Activated naive CD8-positive, alpha-beta T cell treated with anti-CD3 and anti-CD28 coated beads for 36 hours (primary cell): ENCODE measurements at places on chromosomes 13 and 19.

GRCh38 chr19:1837625-1838105 is 10.6 kb downstream of the REXO1 start:
- DNase-seq: peak; percentile 72

DNA sequence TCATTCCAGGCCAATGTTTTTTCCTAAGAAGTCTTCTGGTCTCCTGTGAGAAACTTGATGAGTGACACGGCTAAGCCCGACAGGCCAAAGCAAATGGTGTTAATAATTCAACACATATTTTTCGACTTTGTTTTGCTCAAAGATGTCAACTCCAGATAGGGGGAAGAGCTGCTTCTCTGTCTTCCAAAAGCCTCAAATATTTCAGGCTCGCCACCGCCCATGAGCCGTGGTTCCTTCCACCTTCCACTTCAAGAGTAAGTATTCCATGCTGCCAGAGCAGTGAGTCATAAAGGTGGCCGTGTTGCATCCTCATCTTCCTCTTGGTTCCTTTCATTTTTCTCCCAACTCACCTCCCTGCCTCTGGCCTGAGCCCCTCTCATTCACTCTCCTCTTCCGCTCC is 272.6 kb downstream of the EFNB2 start:
- DNase-seq: no peak

GRCh38 chr19:32268381-32268780 is 77.0 kb upstream of the ZNF507 start:
- no peak for DNase-seq

DNA sequence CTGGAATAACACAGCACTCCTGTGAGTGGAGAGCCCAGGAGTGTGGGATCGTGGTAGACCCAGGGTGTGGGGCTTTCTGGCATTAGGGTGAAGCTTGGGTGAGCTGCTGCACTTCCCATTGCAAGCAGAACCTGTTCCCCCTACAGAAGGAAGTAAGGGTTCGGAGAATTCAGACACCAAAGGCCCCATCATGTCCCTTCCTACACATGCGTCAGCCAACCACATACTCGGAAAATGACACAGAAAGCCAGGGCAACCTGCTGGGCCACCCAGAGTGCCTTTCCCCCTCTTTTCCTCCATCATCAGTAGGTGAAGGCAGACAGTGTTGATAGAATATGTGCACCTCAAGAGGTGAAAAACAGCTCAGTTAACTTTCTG is 42.9 kb downstream of the GGACT start:
- no peak for DNase-seq

- DNase-seq: no peak
Measured at GRCh38 chr13:113976711-113977684, 3.1 kb upstream of the C13orf46 start.

DNA sequence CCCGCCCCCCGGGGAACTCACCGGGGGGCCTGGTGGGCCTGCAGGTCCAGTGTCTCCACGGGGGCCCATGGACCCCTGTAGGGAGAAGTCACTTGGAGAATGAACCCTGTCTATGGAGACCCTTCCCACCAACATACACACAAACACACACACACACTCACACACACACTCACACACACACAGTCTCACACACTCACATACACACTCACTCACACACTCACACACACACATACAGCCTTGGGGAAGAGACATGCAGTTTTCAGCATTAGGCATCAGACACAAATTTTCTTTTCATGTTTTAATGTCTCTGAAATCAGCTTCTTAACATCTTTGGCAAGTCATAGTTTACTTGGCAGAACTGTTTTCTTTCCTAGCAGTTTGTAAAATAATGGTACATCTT is 31.0 kb upstream of the OLFM2 start:
- no peak for DNase-seq

GRCh38 chr13:29959086-29959485 is 108.7 kb upstream of the UBL3 start:
- DNase-seq: no peak

DNA sequence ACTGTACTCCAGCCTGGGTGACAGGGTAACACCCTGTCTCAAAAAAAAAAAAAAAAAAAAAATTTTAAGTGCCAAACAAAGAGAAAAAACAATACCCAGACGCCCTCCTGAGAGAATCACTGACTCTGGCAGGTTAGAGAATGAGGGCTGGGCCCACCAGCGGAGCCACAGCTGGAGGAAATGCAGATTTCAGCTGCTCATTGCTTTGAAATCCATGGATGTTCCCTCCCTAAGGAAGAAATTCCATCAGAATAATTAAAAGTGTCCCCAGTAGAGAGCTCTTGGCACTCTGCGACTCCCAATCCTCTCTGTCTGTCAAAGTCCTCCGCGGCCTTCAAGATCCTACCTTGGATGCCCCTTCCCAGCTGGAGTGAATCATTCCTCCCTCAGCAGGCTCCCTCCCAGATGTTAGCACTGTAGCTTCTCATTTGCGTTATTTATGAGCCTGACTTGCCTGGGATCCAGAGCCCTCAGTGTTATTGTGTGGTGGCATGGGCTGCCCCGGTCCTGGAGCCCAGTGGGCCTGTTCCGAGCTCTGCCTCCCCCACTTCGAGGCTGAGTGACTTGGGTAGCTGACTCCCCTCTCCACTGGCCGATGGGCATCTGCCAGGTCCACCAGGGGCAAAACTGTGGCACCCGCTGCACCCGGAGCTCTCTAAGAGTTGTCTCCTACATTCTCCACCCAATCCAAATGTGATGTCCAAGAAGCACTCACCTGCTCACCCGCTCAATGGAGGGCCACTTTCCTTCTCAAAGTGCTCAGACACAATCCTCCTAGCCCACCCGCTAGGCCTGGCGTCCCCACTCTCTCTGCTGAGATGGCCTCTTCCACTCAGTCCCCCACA is 47.0 kb downstream of the SERP2 start:
- no peak for DNase-seq

DNA sequence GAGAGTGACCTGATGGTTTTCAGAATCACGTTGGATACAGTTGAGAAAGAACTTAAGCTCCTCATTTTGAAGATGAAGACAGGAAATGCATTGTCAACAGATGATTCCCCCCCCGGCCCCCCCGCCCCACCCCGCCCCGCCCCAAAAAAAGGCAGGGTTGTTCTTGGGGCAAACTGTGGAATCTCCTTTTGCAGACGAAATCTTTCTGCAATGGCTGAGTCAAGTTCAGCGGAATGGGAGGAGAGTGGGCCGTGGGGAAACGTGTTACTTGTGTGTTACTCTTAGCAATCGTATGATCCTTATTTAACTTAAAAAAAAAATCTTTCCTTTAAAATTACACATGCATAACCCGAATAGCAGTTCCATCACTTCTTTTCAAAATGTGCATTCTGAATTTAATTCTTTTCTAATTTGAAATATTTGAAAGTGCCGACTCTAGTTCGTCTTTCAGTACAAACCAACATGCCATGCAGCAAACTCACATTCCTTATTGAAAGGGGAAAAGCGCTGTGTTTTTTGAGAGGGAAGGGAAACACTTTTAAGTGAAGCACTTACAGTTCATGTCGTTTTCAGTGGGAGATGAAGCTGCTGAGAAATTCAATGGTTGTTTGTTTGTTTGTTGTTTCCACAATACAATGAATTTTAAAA is 348.5 kb upstream of the ARGLU1 start:
- no peak for DNase-seq

- no peak for DNase-seq
Measured at GRCh38 chr13:29438769-29439168, 156.7 kb downstream of the SLC7A1 start.

GRCh38 chr19:35846038-35846668 is 6.2 kb downstream of the NPHS1 start:
- no peak for DNase-seq

- no peak for DNase-seq
Measured at GRCh38 chr19:1168572-1169410, 5.3 kb downstream of the SBNO2 start.

GRCh38 chr13:99417201-99418102 is 83.8 kb upstream of the TM9SF2 start:
- DNase-seq: no peak

- no peak for DNase-seq
Measured at GRCh38 chr19:55225415-55225958, 3.1 kb downstream of the TMEM86B start.

DNA sequence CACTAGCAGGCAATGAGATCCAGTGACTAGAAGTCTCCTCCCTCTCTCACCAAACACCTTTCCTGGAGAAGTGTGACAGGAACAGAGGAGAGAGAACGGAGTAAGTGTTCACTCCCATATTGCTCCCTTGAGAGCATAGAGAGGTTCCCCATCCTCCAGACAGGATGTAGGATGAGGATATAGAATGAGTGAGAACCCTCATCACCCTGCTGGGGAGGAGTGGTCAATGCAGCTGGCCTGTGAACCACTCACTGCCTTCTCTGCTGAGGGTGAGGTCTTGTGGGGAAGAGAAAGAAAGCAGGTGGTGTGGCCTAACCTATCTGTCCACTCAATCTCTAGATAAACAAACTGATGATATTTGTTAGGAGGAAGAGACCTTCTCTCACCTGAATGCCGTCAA is 386.6 kb downstream of the PCDH20 start:
- no peak for DNase-seq

DNA sequence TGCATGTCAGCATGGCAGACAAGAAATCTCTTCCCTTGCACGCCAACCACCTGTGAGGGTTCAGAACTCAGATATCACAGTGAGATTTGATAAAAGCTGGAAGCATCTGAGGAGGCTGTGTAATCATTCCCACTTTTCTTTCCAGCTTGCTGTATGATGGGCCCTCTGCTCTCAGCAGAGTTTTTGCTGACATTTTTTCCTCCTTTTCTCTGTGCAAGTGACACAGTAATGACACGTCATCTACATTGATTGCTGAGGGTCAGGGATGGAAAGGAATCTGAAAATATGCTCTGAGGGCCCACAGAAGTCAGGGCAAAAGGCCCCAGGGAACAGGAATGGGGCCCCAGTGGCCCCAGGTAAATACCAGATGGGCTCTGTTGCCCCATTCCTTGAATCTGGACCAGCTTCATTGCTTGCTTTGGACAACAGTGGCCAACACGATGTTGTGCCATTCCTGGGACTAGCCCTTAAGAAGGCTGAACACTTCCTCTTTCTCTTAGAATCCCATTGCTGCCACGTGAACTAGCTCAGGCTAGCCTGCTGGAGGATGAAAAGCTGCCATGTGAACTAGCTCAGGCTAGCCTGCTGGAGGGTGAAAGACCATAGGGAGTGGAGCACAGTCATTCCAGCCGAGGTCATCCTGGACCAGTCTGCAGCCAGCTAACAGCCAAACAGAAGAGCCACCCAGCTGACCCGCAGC is 68.2 kb downstream of the CACNA1A start:
- DNase-seq: no peak

DNA sequence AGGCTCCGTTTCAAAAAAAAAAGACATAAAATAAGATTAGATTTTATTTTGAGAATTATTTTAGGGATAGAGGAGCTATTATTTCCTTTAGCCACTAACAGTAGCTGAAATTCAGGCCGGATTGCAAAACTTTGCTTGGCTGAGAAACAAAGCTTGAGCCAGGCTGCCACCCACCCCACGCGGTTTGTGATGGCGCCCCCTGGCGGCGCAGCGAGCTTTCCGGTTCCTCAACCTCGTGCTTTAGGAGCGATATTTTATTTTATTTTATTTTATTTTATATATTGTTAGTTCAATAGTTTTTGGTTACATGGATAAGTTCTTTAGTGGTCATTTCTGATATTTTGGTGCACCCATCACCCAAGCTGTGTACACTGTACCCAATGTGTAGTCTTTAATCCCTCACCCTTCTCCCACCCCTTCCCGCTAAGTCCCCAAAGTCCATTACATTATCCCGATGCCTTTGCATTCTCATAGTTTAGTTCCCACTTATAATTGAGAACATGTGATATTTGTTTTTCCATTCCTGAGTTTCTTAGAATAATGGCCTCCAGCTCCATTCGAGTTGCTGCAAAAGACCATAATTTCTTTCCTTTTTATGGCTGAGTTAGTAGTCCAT is 19.8 kb upstream of the CEACAM4 start:
- DNase-seq: peak; percentile 49

GRCh38 chr13:71015021-71015420 is 852.0 kb downstream of the DACH1 start:
- DNase-seq: no peak

DNA sequence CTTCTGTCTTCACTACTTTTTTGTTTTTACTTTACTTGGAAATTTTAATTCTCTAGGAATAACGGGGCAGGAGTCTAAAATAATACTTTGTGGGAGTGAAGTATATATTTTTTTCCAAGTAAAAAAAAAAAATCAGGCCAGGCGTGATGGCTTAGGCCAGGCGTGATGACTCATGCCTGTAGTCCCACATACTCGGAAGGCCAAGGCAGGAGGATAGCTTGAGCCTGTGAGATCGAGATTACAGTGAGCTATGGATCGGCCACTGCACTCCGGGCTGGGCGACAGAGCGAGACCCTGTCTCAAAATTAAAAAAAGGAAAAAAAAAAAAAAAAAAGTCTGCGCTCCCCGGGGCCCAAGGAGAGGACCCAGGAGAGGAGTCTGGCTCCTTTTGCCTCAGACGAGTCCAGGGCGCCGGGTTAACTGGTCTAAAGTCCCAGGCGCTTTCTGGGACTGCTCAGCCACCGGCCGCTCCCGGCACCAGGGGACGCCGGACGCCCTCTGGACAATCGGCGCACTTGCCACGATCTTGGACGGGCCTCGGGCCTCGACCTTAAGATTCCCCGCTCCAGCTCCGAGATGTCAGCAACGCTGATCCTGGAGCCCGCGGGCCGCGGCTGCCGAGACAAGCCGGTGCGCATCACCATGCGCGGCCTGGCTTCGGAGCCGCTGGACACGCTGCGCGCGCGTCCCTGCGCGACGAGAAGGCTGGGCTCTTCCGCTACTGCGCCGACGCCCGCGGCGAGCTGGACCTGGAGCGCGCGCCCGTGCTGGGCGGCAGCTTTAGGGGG is 2.7 kb upstream of the ZFP82 start:
- DNase-seq: peak; percentile 9

DNA sequence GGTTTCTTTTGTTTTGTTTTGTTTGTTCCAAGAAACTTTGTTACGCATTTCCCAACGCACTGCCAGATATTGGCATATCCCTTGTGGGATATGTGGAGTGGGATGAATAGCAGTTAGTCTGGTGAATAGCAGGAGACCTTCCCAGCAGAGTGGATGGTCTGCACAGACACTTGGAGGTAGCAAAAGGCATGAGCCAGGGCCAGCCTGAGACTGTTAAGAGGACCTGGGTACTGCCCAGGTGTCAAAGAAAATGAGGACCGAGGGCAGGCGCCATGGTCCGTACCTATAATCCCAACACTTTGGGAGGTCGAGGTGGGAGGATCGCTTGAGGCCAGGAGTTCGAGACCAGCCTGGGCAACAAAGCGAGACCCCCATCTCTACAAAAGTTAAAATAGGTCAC is 13.5 kb upstream of the PDCD5 start:
- DNase-seq: no peak
